ENCODE measurements at places on chromosomes 16 and 17.

- no peak for DNase-seq
These were observed 16.7 kb downstream of the CTRL start for GRCh38 chr16:67914758-67915495.

DNA sequence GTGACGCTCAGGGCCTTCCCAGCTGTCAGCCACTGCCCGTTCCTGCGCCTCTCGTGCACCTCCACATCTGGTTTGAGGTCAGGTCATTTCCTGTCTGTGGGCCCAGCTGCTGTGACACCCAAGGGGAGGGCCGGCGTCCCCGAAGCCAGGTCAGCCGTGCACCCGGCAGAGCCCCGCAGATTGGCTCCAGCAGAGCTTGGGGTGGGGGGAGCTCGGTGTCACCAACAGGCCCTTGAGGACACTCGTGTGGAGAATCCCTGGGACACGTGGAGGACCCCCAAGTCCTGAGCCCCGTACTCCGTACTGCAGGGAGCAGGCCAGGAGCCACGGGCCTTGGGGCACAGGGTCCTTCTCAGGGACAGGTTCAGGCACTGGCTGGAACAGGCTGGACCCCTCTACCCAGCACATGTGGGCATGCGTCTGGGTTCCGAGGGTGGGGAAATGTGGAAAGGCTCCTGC lies 4.8 kb downstream of the SPATA2L start:
- no peak for DNase-seq

DNA sequence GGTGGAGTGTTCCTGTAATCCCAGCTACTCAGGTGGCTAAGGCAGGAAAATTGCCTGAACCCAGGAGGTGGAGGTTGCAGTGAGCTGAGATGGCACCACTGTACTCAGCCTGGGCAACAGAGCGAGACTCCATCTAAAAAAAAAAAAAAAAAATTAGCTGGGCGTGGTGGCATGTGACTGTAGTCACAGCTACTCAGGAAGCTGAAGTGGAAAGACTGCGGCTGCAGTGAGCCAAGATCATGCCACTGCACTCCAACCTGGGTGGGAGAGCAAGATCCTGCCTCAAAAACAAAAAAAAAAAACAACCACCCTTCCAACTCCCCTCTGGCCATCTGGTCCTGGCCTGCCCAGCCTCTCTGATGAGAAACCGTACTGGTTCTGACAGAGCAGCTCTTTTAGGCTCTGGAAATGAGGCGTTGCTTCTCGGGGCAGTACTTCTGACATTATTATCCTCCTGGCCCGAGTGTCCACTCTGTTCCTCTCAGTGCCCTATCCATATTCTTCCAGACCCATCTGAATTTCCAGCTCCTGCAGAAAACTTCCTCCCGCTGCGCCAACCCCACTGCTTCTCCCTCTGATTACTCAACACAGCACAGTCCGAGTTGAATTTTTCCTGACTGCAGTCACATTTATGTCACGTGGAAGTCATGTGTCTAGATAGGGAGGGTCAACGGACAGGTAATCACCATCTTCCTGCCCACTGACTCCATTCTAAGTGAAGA lies 13.3 kb downstream of the GGA2 start:
- DNase-seq, result peak; percentile 19

DNA sequence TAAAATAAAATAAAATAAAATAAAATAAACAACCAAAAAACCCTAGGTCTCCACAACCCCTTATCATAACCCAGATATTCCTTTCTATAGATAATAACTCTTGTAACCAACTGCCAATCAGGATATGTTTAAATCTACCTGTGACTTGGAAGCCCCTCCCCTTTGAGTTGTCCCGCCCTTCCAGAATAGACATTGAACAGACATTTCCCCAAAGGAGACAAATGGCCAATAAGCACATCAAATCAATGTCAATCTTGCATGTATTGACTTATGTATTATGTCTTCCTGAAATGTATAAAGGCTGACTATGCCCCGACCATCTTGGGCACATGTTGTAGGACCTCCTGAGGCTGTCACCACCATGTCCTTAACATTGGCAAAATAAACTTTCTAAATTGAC lies 1.5 kb upstream of the MAPK7 start:
- DNase-seq, result no peak

- no peak for DNase-seq
These were observed 1.6 kb downstream of the NOG start for GRCh38 chr17:56595108-56595418.

DNA sequence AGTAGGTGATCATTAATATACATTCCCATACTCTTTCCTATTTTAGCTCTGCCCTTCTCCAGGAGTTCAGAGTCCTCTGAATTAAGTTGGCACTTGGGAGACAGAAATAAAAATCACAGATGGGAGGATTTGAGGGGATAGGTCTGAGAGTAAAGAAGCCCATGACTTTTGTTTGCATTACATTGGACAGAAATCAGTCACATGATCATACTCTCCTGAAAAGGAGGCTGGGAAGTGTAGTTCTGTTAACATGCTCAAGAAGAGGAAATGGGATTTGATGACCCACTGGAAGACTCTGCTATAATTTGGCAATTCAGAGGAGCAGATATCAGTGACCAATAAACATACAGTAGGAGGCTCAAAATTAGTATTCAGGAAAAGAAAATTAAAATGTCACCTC lies 674.9 kb upstream of the C16orf82 start:
- no peak for DNase-seq

DNA sequence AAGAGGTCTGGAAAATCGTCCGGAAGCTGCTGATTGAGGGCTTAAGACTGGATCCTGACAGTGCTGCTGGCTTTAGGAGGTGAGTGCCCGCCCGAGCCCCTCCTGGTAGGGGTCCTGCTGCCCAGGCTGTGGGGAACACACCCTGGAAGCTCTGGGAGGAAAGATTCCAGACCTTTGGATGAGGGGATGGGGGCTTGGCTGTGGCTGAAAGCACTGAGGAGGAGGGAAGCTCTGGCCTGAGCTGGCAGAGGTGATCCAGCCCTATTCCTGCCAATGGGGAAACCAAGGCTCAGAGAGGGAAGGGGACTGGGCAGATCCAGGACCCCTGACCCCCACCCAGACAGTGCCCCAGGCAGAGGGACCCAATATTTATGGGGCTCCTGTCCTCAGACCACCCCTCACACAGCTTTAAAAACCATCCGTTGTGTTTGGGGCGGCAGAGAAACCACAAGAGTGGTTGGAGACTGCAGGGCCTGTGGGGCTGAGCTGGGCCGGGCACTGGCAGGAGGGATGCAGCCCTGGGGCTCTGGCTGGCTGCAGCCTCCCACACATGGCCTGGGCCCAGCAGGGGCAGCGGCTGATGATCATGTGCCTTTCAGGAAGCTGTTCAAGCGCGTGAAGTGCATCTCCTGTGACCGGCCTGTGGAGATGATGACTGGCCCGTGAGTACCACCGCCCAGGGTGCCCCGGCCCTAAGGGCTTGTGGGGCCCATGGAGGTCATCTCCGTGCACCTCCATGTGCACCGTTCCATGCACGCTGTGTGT lies 22.8 kb downstream of the UBALD1 start:
- DNase-seq, result no peak

DNA sequence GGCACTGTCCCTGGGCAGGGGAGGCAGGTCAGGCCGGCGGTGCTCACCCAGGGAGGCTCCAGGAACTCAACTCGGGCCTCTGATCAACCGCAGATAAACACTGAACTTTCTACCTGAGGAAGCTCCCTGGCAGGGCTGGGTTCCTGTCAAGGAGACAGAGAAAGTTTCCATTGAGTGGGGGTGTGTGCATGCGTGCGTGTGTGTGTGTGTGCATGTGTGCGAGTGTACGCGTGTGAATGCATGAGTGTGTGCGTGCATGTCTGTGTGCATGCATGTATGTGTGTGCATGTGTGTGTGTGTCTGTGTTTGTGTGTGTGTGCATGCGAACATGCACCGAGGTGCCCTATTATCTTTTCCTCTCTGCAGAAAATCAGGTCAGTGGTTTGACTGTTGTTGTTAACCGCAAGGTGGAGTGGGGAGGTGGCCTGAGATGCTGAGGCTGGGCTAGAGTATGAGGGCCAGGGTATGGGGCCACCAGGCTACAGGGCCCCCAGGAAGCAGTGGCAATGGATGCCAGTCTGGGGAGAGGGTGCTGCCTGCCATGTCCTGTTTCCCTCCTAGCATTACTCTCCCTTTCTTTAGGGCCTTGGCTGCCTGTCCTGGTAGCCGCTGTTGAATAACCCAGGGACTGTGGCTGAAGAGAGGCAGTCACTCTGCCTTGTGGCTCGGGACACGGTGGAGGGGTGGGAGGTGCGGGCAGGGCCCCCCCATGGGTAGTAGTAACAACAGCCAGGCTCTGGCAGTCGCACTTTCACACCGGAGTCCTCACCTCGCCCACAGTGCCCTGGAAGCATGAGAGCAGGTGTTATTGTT lies 24.0 kb downstream of the CCR7 start:
- no peak for DNase-seq

- no peak for DNase-seq
These were observed 4.2 kb upstream of the RPH3AL start for GRCh38 chr17:356671-357434.

DNA sequence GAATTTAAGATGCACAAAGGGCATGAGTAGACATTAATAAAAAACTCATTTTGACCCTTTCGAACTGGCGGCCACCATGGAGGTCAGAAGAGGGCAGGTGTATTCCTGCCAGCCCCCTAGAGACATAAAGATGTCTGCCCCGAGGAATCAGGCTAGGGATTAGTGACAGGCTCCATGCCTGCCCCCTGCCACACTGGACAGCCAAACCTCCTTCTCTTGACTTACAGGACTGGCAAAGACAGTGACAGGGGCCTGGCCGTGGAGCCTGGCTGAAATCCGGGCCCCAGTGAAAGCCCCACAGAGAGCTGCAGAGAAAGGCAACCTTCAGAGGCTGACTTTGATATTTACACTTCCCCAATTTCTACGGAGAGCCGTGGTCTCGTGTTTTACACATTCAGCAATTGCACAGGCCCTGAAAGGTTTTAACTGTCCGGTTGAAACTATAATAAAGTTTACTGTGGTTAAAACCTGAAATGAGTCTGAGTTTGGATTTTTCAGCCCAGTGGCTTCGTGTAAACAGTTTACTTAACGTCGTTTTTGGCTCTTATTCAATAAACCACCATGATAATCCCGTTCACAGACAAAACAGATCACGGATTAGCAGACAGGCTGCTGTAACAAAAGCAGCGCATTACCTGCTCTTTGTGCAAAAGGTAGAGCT lies 243.9 kb upstream of the MYOCD start:
- DNase-seq, result no peak

GRCh38 chr17:74786431-74787055 lies 10.4 kb upstream of the NAT9 start:
- no peak for DNase-seq

DNA sequence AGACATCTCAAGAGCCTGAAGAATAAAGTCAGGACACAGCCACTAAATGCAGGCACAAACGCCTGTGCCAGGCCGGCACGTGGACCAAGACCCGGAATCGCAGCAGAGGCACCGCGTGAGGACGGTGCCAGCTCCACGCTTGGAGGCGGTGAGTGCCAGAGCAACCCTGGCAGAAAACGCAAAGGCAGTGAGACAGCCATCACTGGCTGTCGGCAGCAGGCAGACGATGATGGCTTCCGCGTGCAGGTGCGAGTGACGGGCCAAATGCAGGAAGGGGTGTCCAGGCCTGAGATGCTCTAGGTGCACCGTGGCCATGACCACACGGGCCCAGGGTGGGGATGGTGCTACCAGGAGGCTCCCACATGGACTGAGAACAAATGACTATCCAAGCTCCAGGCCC lies 78.8 kb downstream of the LMF1 start:
- DNase-seq, result no peak

DNA sequence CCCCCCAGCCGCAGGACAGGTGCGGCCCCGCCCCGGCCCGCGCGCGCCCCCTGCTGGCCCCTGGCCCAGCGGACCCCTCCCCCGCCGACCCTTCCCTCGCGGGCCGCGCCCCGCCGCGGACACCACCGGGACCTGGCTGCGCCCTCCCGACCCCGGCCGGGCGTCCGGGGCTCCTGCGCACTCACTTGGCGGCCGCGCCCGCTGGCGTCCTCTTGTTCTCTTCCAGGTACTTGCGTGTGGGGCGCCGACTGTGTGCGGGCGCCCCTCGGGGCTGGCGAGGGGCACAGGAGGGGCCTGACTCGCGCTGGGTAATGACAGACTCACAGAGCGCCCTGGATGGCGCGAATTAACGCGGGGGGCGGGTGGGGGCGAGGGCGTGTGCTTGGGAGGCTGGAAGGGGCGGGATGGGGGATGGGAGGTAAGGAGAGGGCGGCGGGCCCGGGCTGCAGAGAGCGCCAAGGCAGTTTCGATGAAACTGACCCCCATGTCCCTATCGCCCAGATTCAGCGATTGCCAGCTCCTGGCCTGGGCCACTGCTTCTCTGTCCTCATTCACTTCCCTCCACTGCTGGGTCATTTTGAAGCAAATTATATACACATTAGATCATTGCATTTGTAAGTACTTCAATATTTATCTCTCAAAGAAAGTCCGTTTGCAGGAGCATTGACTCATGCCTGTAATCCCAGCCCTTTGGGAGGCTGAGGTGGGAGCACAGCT lies 445 bp upstream of the DBNDD1 start:
- no peak for DNase-seq

- no peak for DNase-seq
These were observed 61.5 kb downstream of the EPN2 start for GRCh38 chr17:19298569-19299213.

DNA sequence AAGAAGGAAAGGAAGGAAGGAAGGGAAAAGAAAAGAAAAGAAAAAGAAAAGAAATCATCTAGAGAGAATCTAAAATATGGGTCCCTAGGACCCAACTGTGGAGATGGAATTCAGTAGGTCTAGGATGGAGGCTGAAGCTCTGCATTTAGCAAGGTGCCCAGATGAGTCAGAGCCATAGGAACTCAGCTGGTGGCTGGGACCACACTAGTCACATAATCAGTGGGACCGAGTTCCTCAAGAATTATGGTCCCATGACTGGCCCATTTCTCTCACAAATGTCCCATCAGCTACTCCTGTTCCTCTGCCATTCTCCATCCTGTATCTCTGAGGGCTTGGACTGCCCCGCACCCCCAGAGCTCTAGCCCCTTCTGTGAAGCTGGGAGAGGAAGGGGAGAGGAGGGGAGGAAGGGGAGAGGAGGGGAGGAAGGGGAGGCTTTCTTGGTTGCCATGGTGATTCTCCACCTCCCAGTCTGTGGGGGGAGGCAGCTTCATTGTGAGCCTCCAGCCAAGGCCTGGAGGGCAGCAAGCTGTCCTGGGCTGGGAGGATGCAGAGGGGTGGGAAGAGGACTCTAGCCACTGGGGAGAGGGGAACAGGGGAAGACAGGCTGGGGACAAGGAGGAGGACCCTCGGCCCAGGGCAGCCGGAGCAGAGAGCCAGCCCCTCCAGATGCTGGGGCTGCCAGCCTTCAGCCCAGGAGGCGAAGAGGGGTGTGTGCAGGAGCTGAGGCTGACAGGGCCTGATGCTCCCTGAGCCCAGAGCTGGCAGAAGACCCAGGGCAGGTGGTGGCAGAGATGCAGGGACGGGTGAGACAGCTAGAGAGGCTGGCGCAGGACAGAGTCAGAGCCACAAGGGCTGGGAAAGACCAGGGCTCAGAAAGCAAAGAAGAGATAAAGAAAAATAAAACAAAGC lies 37.8 kb upstream of the LHX1 start:
- no peak for DNase-seq

DNA sequence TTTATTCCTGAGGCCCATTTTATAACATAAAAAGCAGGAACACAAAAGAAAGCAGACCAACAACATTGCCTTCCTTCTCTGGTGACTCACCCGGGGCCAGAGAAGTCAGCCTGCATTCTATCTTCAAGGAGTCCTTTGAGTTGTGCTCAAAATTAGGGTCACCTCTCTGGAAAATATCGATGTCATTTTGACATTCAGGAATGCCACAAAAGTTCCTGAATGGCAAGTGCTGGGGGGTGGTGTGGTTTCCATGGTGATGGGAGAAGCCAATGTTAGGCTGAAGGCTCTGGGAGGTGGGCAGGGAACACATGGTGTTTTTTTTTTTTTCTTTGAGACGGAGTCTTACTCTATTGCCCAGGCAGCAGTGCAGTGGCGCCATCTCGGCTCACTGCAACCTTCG lies 159.6 kb downstream of the HAPSTR1 start:
- DNase-seq, result no peak

- DNase-seq, result no peak
These were observed 791 bp upstream of the C17orf75 start for GRCh38 chr17:32342603-32343325.
